Activated T-cell treated with anti-CD3 and anti-CD28 coated beads, Interleukin-2, amount 50 U/mL, for 48 hours (primary cell): ENCODE measurements at places on chromosomes 4 and X.
A peak's percentile ranks its signal among the peaks of the same experiment; 100 is the strongest.

GRCh38 chr4:80266902-80267380 is 477 bp downstream of the FGF5 start:
- peak; percentile 30 for DNase-seq

GRCh38 chr4:7390336-7390735 is 44.4 kb downstream of the PSAPL1 start:
- no peak for DNase-seq

GRCh38 chr4:122539861-122540465 is 80.9 kb downstream of the IL21 start:
- DNase-seq: no peak

DNA sequence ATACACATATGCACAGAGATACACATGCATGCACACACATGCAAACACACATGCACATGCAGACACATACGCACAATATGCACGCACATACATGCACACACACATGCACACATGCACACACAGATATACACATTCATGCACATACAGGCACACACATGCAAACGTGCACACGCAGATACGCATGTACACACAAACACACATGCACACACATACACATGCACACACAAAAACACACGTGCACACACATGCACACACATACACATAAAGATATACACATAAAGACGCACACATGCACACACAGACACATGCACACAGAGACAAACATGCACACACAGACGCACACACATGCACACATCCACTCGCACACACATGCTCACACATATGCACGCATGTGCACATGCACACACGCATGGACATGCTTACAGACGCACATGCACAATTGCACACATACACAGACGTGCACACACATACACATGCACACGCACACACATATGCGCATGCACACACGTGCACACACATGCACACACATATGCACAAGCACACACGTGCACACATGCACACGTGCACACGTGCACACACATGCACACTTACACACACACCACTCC is 145.2 kb downstream of the ADRA2C start:
- DNase-seq: no peak

- DNase-seq: no peak
Measured at GRCh38 chr4:41358647-41359421, 102.1 kb downstream of the UCHL1 start.

DNA sequence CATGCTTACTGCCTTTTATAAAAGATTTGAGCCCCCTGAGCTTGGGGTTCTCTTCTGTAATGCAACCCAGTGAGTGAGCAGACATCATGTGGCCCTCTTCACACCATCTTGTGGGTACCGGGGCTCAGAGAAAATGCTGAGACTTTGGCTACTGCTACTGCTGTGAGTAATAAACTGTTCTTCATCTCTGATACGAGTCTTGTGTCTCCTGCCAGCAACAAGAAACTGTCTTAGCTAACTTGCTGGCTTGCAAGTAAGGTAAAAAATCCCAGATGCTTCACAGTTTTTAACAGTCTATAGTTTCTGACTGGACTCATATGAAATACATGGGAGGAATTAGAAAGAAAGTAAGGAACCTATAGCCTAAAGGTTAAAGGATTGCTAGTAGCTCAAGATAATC is 148.3 kb downstream of the GPC3 start:
- no peak for DNase-seq

DNA sequence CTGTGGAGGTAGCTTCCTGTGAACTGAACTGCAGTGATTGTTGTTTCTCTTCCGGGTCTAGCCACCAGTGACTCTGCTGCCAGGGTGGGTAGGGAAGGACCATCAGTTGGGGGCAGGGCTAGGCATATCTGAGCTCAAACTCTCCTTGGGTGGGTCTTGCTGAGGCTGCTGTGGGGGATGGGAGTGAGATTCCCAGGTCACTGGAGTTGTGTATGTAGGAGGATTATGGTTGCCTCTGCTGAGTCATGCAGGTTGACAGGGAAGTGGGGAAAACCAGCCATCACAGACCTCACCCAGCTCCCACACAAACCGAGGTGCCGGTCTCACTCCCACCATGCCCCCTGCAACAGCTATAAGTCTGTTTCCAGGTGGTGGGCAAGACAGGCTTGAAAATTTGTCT is 1937.8 kb downstream of the PCDH7 start:
- DNase-seq: no peak

- no peak for DNase-seq
Measured at GRCh38 chrX:74231625-74232024, 72.4 kb upstream of the ZCCHC13 start.

GRCh38 chr4:157128395-157128794 is 52.4 kb downstream of the GLRB start:
- no peak for DNase-seq

DNA sequence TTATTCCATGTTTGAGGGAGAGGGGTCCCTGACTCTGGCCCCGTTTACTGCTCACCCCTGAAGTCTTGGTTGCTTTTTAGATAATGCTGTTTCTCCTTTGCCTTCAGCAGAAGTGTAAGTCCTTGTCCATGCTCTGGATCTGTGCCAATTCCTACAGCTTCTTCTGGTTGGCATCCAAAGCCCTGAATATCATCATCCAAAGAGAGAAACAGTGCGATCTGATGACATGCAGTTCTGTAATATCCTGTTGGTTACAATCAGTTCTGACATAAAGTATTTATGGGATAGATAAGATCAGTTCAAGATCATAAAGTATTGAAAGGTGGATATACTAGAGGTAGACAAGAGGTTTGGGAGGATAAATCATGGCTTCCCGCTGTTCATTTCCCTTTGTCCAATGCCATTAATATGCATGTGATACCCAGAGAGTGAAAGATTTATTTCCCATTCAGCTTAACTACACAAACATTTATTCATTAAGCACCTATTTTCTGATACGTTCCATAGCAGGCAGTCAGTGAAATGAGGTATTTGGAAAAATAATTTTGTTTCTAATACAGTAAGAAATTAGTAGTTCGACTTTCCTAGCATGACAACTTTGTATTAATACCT is 53.2 kb upstream of the TMEM150C start:
- no peak for DNase-seq

GRCh38 chr4:951186-951585 is 18.9 kb downstream of the TMEM175 start:
- no peak for DNase-seq

- no peak for DNase-seq
Measured at GRCh38 chrX:24483596-24483995, 18.5 kb downstream of the PDK3 start.

GRCh38 chr4:96675416-96675815 is 835.5 kb downstream of the PDHA2 start:
- DNase-seq: no peak

GRCh38 chr4:95929448-95930064 is 89.7 kb downstream of the PDHA2 start:
- DNase-seq: no peak

DNA sequence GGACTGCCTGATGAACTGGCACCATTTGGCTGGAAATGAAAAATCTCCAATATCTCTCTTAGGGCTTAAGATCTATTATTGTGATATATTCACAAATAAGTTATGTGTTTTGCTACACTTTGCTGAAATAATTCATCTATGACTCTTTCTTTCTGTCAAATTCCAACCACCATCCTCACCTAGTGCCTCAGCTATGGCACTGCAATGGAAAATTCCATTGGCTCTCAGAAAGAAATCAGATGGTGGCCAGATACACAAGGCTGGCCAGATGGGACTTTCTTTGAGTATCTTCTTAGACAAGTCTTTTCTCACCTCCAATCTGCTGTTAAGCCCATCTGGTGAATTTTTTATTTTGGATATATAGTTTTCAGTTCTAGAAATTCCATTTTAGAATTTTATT is 28.0 kb downstream of the NAT8L start:
- no peak for DNase-seq

DNA sequence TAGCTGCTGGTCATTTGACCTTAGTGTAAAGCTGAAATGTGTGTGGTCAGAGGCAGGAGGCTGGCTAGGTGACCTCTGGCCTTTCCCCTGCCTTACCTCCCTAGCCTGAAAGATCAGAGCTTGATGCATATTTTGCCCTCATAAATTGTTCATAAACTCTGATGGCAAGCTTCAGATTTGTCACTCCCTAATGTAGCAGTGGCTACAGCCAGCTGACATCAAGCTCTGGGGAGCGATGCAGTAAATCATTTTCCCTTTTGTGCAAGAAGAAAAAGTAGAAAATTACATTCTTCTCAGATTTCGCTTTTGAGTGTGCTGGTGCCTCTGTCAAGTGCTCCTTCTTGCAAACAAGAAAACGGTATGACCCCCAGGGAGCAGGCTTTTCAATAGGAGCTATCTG is 87.7 kb upstream of the MAGEA4 start:
- DNase-seq: no peak

- no peak for DNase-seq
Measured at GRCh38 chrX:78653118-78653822, 5.9 kb downstream of the RTL3 start.

GRCh38 chr4:42385516-42385915 is 11.8 kb upstream of the SHISA3 start:
- DNase-seq: no peak

DNA sequence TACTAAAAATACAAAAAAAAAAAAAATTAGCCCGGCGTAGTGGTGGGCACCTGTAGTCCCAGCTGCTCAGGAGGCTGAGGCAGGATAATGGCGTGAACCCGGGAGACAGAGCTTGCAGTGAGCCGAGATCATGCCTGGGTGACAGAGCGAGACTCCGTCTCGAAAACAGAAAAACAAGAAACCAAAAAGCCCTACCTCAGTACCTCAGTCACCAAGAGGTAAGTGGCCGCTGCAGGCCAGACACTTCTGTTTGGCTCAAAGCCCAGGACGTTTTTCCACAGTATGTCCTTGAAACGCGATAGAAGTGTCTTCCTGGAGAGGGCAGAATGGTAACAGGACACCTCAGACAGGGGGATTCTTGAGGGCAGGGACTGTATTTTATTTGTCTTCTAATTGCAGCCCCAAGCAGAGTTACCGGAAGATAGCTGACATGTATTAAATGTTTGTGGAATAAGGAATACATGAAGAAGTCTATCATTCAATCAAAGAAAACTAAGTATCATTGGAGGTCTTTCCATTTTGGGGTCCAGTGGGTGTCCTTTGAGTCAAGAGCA is 63.6 kb downstream of the CLNK start:
- DNase-seq: no peak

- DNase-seq: no peak
Measured at GRCh38 chr4:153418121-153418520, 48.0 kb upstream of the TMEM131L start.

- DNase-seq: no peak
Measured at GRCh38 chr4:167233685-167234315, 494 bp downstream of the SPOCK3 start.

GRCh38 chr4:139176302-139177048 is 543 bp downstream of the ELF2 start:
- DNase-seq: peak; percentile 68

- no peak for DNase-seq
Measured at GRCh38 chr4:187046471-187046870, 322.8 kb upstream of the FAT1 start.

DNA sequence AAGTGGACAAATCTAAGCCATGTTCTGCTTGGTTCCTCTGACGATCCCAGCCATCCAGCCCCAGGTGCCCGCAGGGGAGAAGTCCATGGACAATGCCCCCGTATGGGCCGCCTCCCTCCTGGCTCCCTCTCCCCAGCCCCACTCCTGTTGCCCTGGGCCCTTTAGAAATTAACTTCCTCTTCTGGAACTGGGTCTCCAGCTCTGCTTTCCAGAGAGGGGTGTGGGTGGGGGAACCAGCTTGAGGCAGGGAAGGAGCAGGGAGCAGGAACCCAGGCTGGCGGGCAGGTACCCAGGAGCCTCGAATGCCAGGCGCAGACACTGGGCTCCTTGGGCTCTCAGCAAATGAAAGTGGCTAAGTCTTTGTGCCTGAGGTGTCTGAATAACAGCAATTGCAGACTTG is 12.7 kb upstream of the ABLIM2 start:
- no peak for DNase-seq

DNA sequence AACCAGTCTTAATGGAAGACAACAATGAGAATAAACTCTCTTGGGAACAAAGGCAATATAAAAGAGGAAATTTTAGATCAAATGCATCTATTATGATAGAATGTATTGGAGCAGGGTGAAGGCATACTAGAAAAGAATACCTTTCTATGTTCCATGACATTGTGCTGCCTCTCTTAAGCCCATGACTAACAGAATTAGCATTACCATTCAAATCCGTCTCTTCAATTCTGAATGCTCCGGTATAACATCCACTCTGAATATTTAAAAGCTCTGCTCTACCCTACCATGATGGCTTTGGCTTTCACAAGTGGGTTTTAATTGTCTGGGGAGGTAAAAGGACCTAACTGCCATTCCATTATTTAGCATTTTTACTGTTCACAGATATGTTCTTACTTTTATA is 1878.4 kb downstream of the ARAP2 start:
- no peak for DNase-seq

- DNase-seq: no peak
Measured at GRCh38 chr4:18113710-18114331, 92.3 kb upstream of the LCORL start.

DNA sequence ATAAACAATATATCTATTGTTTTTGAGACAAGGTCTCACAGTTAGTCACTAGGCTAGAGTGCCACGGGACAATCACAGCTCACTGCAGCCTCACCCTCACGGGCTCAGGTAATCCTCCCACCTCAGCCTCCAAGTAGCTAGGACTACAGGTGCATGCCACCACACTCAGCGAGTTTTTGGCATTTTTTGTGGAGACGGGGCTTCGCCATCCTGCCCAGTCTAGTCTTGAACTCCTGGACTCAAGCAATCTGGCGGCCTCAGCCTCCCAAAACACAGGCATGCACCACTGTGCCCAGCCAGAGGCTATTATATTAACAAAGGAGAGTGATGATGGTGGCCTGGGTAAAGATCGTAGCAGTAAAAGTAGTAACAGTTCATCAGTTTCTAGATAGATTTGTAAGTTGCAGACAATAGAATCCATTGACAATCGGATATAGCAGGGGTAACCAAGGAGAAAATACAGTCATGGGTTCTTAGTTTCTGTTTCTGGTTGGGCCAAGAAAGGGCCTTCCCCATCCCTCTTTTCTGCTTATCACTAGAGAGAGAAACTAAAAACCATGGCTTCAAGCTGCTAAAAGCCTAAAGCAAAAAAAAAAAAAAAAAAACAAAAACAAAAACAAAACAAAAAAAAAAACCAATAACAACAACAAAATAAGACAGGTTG is 60.6 kb downstream of the ANXA10 start:
- DNase-seq: no peak

DNA sequence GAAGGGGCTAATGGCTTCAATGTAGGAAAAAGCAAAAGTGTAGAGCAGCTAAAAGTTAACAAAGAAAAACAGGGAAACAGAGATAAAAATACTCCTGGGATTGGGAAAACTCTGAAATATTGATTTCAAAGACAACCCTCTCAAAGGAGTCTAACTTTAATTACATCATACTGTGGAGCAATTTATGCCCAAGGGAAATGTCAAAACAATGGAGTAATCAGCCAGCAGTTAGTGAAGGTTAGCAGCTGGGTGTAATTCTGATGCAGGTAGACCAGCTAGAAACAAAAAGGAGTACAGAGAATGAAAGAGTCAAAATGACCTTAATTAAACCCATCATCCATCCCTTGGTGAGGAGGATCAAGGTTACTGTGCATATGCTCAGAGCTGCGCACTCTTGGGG is 169.0 kb downstream of the ADAM29 start:
- DNase-seq: no peak
